ENCODE measurements at places on chromosomes 6 and 20. TPM values are rescaled to one million over a fixed set of nuclear protein-coding genes. Genes with fewer than 3 reads are reported as not detected.

DNA sequence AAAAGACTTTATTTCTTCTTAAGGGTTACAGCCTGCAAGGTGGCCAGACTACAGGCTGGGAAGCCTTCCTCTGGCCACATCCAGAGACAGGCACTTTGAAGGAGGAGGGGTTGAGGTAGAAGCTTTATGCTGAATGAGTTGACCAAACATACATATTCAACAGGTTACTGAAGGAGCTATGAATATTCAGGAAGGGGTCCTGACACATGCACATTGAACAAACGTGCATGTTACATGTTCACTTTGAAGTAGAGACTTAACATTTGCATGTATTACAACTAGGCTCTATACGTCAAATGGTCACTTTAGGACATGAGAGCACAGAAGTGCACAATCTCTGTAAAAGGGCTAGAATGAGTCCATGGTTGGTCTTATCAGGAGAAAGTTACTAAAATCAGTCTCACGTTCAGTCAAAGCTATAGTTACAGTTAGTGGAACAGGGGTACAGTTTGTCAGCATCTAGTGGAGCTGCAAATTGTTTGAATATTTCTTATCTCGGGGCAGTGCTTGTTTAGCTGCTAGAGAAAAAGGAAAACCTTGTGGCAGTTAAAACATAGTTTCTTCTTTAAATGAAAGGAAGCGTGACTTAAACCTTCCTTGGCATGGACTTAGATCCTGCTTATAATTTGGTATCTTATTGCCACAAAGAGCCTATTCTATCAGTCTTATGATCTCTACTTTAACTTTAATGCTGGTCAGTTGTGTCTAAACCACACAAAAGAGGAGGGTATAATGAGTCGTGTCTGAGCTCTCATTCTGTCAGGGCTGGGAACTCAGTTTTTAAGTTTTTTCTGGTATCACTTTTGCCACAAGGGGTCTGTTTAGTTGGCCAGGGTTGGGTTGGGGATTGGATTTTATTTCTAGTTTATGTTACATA is 4.6 kb upstream of the ZSCAN9 start:
- peaks cover 3% of the 10 kb centered on the region for H3K36me3 ChIP-seq
- H3K27ac ChIP-seq, result no peak overlapping the region
- DNase-seq, result no peak

GRCh38 chr20:32190616-32191415 is 16.7 kb downstream of the PLAGL2 start:
- peak overlapping the region; percentile 91 for H3K27ac ChIP-seq
- H3K4me3 ChIP-seq, result peak overlapping the region; percentile 81
- peaks cover 58% of the 10 kb centered on the region for H3K4me1 ChIP-seq
- peaks cover 16% of the 10 kb centered on the region for H3K36me3 ChIP-seq

TOX2 gene
- total RNA-seq, result 42.8 TPM

SYS1 gene
- 35.4 TPM for total RNA-seq

DNA sequence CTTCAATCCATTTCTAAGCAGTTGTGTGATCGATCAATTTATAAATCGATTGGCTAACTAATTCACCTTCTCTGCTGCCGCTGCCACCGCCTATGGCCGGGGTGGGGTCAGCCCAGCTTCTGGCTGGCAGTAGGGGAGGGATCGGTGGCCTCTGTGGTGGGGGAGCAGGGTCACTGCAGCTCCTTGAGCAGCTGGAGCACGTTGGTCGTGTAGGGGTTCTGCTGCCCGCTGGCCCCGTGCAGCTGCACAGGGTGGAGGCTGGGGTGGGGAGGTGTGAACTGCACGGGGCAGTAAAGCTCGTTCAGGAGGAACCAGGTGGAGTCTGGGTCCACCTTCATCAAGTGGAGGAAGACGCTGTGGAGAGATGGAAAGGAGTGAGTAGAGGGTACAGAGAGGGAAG is 50.0 kb downstream of the TTI1 start:
- no peaks in the 10 kb centered on the region for H3K27me3 ChIP-seq
- no peaks in the 10 kb centered on the region for H3K4me1 ChIP-seq
- DNase-seq, result no peak
- H3K4me3 ChIP-seq, result no peak overlapping the region
- H3K27ac ChIP-seq, result no peak overlapping the region
- H3K36me3 ChIP-seq, result no peaks in the 10 kb centered on the region

DNA sequence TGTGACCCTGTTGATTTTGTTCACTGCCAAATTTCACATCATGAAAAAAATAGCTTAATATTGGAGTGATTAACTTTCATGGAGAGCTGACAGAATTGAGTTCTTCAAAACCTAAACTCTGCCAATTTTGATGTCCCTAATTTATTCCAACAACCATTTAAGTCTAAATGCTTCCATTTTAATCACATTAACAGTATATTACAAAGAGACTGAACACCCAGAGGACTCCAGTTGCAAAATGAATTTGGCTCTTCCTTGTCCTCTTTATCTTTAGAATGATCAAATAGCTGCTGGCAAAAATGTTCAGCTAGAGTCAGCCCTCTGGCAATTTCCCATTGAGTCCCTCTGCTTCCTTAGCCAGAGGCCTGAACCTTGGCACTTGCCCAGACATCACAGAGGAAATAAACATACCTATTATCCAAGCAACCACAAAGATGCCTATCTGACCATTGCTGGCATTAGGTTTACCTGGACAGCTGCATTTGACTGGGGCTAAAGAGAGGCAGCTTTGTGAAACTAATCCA is 299.0 kb upstream of the STXBP5 start:
- DNase-seq, result no peak
- H3K4me3 ChIP-seq, result no peak overlapping the region
- H3K4me1 ChIP-seq, result peaks cover under 1% of the 10 kb centered on the region
- H3K27me3 ChIP-seq, result no peaks in the 10 kb centered on the region

KCNK16 gene
- not detected for total RNA-seq

DDX27 gene
- 49.8 TPM for total RNA-seq

DNA sequence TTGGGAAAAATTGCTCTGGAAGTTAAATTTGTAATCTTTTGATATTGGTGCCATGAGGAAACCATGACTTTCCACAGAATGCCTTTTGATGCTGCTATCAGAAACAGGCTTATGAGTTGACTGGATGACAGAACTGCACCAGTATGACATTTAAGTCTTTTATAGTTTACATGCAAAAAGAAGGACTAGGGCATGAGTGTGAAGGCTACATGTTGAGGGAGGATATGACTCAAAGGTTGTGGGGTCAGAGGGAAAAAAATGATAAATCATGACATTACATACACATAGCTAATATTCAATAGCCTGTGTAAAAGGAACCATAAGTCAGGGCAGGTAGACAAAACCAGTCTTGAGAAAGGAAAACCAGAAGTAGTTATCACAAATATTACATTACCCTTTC is 182.2 kb downstream of the COL12A1 start:
- H3K4me3 ChIP-seq, result no peak overlapping the region
- no peak overlapping the region for H3K27ac ChIP-seq
- H3K27me3 ChIP-seq, result no peaks in the 10 kb centered on the region

GRCh38 chr20:1876217-1876921 is 18.8 kb upstream of the SIRPA start:
- H3K27ac ChIP-seq, result no peak overlapping the region
- H3K4me1 ChIP-seq, result peaks cover 8% of the 10 kb centered on the region
- H3K36me3 ChIP-seq, result no peaks in the 10 kb centered on the region
- no peak overlapping the region for H3K4me3 ChIP-seq
- H3K27me3 ChIP-seq, result peaks cover 4% of the 10 kb centered on the region
- peak; percentile 11 for DNase-seq

DNA sequence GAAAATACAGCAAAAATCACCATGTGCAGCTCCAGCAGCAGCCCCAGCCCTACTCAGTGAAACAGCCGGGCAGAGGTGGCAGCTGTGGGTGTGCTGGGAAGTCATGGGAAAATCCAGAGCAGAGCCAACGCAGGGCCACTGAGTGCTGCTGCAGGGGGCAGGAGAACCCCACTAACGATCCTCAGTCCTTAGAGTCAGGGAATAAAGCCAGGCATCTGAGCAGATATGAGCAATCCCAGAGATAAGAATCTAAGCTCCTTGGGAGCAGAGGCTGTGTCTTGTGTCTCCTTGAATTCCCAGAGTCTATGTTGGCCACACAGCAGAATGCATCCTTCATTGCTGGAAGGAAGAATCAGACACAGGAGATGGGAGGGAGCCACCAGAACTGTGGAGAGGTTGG is 493.1 kb upstream of the MAP3K7 start:
- no peaks in the 10 kb centered on the region for H3K4me1 ChIP-seq
- H3K27ac ChIP-seq, result no peak overlapping the region
- no peak for DNase-seq
- no peak overlapping the region for H3K4me3 ChIP-seq
- H3K36me3 ChIP-seq, result no peaks in the 10 kb centered on the region

DNA sequence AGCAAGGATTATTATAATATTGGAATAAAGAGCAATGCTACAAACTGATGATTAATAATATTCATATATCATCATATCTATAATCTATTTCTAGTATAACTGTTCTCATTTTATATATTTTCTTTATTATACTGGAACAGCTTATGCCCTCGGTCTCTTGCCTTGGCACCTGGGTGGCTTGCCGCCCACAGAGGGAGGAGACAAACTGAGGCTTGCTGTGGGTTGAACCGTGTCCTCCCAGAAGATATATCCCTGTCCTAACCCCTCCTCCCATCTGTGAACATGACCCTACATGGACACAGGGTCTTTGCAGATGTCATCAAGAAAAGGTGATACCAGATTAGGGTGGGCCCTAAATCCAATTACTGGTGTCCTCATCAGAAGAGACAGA is 4.7 kb downstream of the RNASET2 start:
- H3K4me3 ChIP-seq, result peak overlapping the region; percentile 93
- peaks cover 3% of the 10 kb centered on the region for H3K36me3 ChIP-seq
- peaks cover 66% of the 10 kb centered on the region for H3K4me1 ChIP-seq
- peak overlapping the region; percentile 87 for H3K27ac ChIP-seq
- no peak for DNase-seq

DNA sequence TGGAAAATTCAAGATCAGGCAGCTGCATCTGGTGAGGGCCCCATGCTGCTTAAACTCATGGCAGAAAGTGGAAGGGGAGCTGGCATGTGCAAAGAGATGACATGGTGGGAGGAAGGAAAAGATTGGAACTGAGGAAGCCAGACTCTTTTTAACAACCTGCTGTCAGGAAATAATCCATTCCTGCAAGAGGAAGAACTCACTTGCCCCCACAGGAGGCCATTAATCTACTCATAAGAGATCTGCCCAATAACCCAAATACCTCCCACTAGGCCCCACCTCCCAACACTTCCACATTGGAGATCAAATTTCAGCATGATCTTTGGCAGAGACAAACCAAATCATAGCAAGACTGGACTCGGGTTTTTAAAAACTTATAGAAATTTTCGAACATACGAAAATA is 200.5 kb upstream of the KCNQ5 start:
- DNase-seq, result no peak
- H3K4me1 ChIP-seq, result no peaks in the 10 kb centered on the region
- peaks cover 6% of the 10 kb centered on the region for H3K27me3 ChIP-seq
- H3K4me3 ChIP-seq, result no peak overlapping the region

- DNase-seq, result peak; percentile 62
- H3K27ac ChIP-seq, result peak overlapping the region; percentile 64
- H3K36me3 ChIP-seq, result peaks cover 2% of the 10 kb centered on the region
These were observed 1.4 kb downstream of the STAU1 start for GRCh38 chr20:49186535-49187329.

GRIK2 gene
- total RNA-seq, result not detected

WFDC2 gene
- 1.2 TPM for total RNA-seq

- DNase-seq, result no peak
- H3K27ac ChIP-seq, result no peak overlapping the region
- H3K27me3 ChIP-seq, result peaks cover 9% of the 10 kb centered on the region
- no peaks in the 10 kb centered on the region for H3K36me3 ChIP-seq
These were observed 18.6 kb downstream of the KCNK17 start for GRCh38 chr6:39295611-39296011.

DNA sequence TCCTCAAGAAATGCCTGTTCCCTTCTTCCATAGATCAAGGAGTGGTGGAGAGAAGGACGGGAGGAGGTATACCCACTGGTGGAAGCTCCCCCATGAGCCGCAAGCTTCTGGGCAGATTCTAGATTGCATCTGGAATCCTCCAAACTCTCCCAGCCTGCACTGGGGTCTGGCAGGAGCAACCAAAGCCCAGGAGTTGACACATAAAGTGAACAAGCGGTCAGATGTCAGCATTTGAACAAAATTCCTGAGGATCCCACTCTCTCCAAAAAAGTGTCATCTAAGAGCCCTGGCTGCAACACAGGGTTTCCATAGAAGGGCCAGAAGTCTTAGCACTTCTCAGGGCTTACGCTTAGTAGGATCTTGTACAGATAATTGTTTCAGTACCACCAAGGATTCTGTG is 88.2 kb downstream of the KCNB1 start:
- no peak for DNase-seq
- H3K4me1 ChIP-seq, result no peaks in the 10 kb centered on the region
- no peaks in the 10 kb centered on the region for H3K36me3 ChIP-seq
